ENCODE measurements at places on chromosomes 6 and 20. TPM values are rescaled to one million over a fixed set of nuclear protein-coding genes. Genes with fewer than 3 reads are reported as not detected.

DNA sequence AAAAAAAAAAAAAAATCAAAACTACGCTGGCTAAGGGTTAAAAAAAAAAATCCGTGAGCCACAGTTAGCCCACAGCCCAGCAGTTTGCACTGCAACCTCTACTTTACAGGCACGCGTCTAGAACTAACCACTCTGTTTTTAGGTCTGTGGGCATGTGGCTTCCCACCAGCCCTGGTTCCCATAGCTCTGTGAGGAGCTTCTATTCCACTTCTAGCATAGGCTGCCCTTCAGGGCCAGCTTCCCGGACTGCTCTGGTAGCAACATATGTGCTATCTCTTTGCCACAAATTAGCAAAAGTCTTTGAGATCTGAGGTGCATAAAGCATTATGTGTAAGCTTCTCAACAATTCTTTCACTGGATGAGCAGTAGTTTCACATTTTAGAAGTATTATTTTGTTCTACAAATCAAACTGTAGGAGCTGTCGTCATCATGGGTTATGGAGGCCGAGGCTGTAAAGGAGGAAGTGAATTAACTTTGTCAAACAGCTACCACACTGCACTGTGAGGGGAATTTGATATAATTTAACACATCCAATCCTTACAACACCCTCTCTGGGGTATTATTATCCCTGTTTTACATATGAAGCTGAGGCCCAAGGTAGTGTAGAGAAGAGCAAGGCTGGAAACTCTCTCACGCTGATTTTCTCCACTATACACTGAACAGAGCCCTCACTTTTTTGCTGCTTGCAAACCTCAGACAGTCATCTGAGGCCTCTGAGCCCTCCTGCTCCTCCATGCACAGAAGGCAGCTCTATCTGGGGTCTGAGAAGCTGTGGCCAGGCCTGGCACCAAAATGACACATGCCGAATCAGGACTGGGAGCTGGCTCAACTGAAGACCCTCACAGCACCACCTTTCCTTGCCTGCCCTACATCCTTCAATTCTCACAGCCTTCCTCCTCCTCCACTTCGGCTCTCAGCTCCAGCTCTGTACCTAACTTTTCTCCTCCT, 35.4 kb downstream of the MAN1A1 start:
- no peak for DNase-seq
- H3K36me3 ChIP-seq, result no peaks in the 10 kb centered on the region
- H3K27me3 ChIP-seq, result no peaks in the 10 kb centered on the region
- H3K4me3 ChIP-seq, result no peak overlapping the region
- no peaks in the 10 kb centered on the region for H3K4me1 ChIP-seq

DNA sequence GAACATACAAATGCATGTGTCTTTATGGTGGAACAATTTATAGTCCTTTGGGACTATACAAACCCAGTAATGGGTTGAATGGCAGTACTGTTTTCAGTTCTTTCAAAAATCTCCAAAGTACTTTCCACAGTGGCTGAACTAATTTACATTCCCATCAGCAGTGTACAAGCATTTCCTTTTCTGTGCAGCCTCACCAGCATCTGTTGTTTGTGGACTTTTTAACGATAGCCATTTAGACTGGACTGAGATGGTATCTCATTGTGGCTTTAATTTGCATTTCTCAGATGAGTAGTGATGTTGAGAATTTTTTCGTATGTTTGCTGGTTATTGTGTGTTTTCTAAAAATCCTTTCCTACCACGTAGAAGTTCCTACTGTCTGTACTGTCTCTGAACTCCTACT, 327.2 kb upstream of the ZFP64 start:
- no peaks in the 10 kb centered on the region for H3K27me3 ChIP-seq
- H3K27ac ChIP-seq, result no peak overlapping the region
- H3K4me3 ChIP-seq, result no peak overlapping the region
- peaks cover 5% of the 10 kb centered on the region for H3K4me1 ChIP-seq

DNA sequence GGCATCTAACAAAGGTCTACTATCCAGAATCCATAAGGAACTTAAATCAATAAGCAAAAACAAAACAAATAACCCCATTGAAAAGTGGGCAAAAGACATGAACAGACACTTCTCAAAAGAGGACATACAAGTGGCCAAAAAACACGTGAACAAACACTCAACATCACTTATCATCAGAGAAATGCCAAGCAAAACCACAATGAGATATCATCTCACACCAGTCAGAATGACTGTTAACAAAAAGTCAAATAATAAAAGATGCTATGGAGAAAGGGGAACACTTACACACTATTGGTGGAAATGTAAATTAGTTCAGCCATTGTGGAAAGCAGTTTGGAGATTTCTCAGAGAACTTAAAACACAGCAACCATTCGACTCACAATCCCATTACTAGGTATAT, 19.4 kb upstream of the VNN1 start:
- peaks cover 14% of the 10 kb centered on the region for H3K4me1 ChIP-seq
- H3K4me3 ChIP-seq, result no peak overlapping the region
- H3K36me3 ChIP-seq, result no peaks in the 10 kb centered on the region

DNA sequence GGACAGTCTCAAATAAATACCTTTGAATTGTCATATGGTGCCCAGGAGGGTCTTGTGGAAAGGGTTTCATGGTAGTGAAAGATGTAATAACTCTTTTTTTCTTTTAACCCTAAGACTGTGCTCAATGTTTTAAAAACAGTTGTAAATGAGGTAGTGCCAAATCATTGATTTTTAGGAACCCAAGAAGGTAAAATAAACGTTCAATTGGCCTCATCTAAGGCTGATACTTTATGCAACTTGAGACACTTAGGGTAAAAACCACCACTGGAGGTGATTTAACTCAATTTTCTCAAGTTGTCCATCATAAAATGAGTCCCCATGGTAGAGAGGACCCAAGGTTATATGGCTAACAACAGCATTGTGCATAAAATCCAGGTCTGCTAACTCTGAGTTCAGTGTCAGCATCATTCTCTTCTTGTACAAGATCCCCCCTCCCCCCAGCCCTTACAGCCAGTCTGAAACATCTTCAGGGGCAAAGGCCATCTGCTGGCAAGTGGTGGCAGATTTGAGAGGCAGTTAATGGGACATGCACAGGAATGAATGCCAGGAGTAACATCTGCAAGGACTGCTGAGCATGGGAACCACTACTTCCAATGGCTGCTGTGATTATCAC, 244.4 kb downstream of the GMPR start:
- no peaks in the 10 kb centered on the region for H3K27me3 ChIP-seq
- H3K27ac ChIP-seq, result no peak overlapping the region
- H3K4me1 ChIP-seq, result no peaks in the 10 kb centered on the region
- DNase-seq, result no peak

- H3K4me1 ChIP-seq, result peaks cover 58% of the 10 kb centered on the region
- H3K4me3 ChIP-seq, result peak overlapping the region; percentile 80
- H3K27me3 ChIP-seq, result peaks cover 2% of the 10 kb centered on the region
- H3K36me3 ChIP-seq, result peaks cover 19% of the 10 kb centered on the region
- H3K27ac ChIP-seq, result peak overlapping the region; percentile 96
These were observed 116.2 kb upstream of the STMND1 start for GRCh38 chr6:16985513-16986284.

DNA sequence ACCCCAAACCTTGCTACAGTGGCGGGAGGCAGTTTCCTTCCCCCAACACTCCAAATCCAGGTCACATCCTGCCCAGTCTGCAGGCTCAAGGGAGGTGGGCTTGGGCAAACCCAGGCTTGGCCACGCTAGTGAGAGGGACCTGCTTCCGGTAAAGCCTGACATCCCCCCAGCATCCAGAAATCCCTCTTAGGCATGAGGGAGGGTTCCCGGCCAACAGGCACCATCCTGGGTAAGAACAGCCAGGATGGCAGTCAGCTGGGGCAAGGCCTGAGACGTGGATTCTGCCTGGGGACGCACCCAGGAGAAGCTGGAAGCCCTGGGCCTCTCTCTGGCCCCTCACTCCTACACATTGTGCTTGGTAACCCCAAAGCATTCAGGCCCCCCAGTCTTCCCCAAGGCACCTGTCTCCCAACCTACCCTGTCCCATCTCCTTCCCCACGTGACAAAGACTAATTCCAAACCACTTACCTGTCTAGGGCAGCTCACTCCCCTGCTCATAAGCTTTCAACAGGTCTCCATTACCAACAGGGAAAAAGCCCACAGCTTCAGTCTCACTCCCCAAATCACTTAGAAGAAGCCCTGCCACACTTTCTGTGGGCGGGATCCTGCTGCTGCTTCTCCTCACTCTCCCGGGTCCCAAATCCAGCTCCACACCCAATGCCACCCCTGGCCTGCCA, 2.1 kb downstream of the C20orf144 start:
- H3K36me3 ChIP-seq, result no peaks in the 10 kb centered on the region
- H3K27me3 ChIP-seq, result peaks cover 2% of the 10 kb centered on the region
- peaks cover 41% of the 10 kb centered on the region for H3K4me1 ChIP-seq
- H3K4me3 ChIP-seq, result peak overlapping the region; percentile 85
- no peak for DNase-seq
- peak overlapping the region; percentile 66 for H3K27ac ChIP-seq

DNA sequence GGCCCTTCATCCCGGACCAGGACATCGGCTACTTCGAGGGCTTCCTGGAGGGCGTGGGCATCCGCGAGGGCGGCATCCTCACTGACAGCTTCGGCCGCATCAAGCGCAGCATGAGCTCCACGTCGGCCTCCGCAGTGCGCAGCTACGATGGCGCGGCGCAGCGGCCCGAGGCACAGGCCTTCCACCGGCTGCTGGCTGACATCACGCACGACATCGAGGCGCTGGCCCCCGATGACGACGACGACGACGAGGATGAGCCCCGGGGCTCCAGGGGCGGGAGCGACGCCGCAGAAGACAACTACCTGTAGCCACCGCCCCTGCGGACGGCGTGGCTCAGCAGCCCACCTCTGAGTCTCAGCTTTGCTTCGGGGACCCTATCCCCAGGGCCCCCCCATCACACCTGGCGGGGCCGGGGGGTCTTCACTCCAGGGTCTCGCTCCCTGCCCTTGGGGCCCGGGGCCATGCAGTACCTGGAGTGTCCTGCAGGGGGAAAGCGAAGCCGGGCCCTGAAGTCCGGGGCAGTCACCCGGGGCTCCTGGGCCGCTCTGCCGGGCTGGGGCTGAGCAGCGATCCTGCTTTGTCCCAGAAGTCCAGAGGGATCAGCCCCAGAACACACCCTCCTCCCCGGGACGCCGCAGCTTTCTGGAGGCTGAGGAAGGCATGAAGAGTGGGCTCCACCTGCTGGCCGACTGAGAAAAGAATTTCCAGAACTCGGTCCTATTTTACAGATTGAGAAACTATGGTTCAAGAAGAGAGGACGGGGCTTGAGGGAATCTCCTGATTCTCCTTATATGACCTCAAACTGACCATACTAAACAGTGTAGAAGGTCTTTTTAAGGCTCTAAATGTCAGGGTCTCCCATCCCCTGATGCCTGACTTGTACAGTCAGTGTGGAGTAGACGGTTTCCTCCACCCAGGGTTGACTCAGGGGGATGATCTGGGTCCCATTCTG, 20.8 kb upstream of the HCK start:
- no peaks in the 10 kb centered on the region for H3K4me1 ChIP-seq
- DNase-seq, result peak; percentile 84
- H3K27ac ChIP-seq, result no peak overlapping the region

- DNase-seq, result no peak
- no peak overlapping the region for H3K27ac ChIP-seq
- no peaks in the 10 kb centered on the region for H3K36me3 ChIP-seq
These were observed 106.5 kb downstream of the THEMIS start for GRCh38 chr6:127794405-127794804.

GRCh38 chr20:6863798-6864201, 96.3 kb downstream of the BMP2 start:
- no peaks in the 10 kb centered on the region for H3K4me1 ChIP-seq
- no peaks in the 10 kb centered on the region for H3K27me3 ChIP-seq
- no peak overlapping the region for H3K4me3 ChIP-seq
- DNase-seq, result no peak

DNA sequence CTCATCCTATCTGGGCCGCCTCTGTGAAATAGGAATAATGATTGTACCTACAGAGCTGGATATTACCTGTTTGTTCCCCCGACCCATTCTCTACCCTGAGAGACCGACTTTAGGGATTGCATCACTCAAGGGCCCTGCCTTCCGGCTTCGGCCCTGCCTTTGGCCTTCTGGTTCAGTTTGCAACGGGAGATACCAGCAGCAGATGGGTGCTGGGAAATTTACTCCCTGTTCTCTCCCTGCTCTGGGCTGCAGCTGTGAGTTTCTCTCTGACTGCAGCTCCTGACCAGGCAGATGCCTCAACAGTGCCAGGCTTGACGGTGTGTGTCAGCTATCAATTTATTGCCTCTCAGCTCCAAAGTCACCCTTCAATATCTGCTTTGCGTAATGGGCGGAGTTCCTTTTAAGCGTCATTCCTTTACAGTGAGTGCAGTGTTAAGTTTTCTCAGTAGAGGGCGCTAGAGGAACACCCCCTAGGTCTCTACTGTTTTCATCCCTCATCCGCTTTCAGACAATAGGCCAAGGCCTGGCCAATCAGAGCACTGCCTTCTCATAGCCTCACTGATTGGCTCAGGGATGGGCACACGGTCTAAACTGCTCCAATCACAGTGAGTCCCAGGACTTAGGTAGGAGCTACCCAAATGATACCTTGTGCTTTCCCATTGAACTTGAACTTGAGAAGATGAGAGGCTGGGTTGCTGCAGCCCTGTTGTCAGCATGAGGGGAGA, 30.0 kb downstream of the KCNG1 start:
- DNase-seq, result peak; percentile 47
- H3K36me3 ChIP-seq, result 0 out of 2 replicates have a peak, but pooled peaks cover 4% of the 10 kb centered on the region
- H3K27me3 ChIP-seq, result no peaks in the 10 kb centered on the region
- H3K4me1 ChIP-seq, result peaks cover 33% of the 10 kb centered on the region
- H3K27ac ChIP-seq, result no peak overlapping the region

DNA sequence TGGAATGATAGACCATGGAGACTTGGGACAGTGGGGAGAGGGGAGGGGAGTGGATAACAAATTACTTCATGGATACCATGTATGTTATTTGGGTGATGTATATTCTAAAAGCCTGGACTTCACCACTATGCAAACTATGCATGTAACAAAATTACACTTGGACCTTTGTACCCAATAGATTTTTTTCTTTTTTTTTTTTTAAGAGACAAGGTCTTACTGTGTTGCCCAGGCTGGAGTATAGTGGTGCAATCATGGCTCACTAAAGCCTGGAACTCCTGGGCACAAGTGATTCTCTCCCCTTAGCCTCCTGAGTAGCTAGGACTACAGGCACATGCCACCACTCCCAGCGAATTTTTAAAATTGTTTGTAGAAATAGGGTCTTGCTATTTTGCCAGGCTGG, 45.3 kb downstream of the RIPOR2 start:
- H3K4me1 ChIP-seq, result peaks cover 16% of the 10 kb centered on the region
- DNase-seq, result no peak
- H3K27ac ChIP-seq, result no peak overlapping the region
- peaks cover 6% of the 10 kb centered on the region for H3K36me3 ChIP-seq
- no peak overlapping the region for H3K4me3 ChIP-seq

GRCh38 chr6:135567375-135568083, 70.0 kb upstream of the AHI1 start:
- H3K27ac ChIP-seq, result no peak overlapping the region
- no peaks in the 10 kb centered on the region for H3K36me3 ChIP-seq
- no peak overlapping the region for H3K4me3 ChIP-seq
- H3K4me1 ChIP-seq, result peaks cover 10% of the 10 kb centered on the region
- H3K27me3 ChIP-seq, result peaks cover 5% of the 10 kb centered on the region

The FERMT1 gene
- 11.0 TPM for total RNA-seq

The HLA-DQB1 gene
- total RNA-seq, result not detected

The HLA-DOA gene
- not detected for total RNA-seq

The MOXD1 gene
- 74.8 TPM for total RNA-seq

The RAMACL gene
- 3.2 TPM for total RNA-seq

The COL10A1 gene
- 0.91 TPM for total RNA-seq
